Karpas-422 (cell line): ENCODE measurements at places on chromosomes 16 and 17. TPM values are rescaled to one million over a fixed set of nuclear protein-coding genes. Genes with fewer than 3 reads are reported as not detected.

CTRB1 gene
- total RNA-seq, result not detected in 2 replicates

DNA sequence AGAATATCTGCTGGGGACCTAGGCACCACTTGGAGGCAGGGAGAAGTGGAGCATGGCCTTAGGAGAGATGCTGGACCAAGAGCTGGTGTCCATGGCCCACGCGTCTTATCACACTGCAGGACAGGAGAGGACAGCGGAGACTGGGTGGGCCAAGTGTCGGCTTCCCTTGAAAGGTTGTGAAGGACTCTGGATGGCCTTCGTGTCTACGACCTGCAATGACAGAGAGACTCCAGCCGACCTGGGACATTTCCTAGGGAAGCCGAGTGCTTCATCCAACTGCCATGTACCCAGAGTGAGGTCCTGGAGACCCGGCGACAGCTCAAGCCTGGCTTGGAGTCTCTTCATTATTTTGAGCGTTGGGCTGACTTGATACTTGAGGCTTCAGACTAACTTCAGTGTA is 20.5 kb downstream of the C1QTNF1 start:
- DNase-seq, result no peak
- H3K4me3 ChIP-seq, result no peak overlapping the region
- no peak overlapping the region for H3K27ac ChIP-seq
- H3K36me3 ChIP-seq, result no peaks in the 10 kb centered on the region
- H3K27me3 ChIP-seq, result no peaks in the 10 kb centered on the region

GRCh38 chr16:69613378-69614154 is 47.8 kb downstream of the NFAT5 start:
- H3K36me3 ChIP-seq, result no peaks in the 10 kb centered on the region
- H3K4me3 ChIP-seq, result no peak overlapping the region
- H3K4me1 ChIP-seq, result peaks cover 47% of the 10 kb centered on the region
- no peaks in the 10 kb centered on the region for H3K27me3 ChIP-seq
- H3K27ac ChIP-seq, result peak overlapping the region; percentile 83
- peak; percentile 78 for DNase-seq

CXCL16 gene
- 1.3 and 2.2 TPM in 2 replicates for total RNA-seq

- H3K4me3 ChIP-seq, result no peak overlapping the region
- H3K36me3 ChIP-seq, result no peaks in the 10 kb centered on the region
- no peaks in the 10 kb centered on the region for H3K27me3 ChIP-seq
- H3K4me1 ChIP-seq, result no peaks in the 10 kb centered on the region
Observed at GRCh38 chr17:79290726-79291125, 216.1 kb downstream of the ENGASE start.

- no peaks in the 10 kb centered on the region for H3K36me3 ChIP-seq
- H3K4me3 ChIP-seq, result no peak overlapping the region
- no peak overlapping the region for H3K27ac ChIP-seq
- peak; percentile 61 for DNase-seq
- H3K27me3 ChIP-seq, result no peaks in the 10 kb centered on the region
Observed at GRCh38 chr17:38560503-38561318, 45.0 kb downstream of the SRCIN1 start.

DNA sequence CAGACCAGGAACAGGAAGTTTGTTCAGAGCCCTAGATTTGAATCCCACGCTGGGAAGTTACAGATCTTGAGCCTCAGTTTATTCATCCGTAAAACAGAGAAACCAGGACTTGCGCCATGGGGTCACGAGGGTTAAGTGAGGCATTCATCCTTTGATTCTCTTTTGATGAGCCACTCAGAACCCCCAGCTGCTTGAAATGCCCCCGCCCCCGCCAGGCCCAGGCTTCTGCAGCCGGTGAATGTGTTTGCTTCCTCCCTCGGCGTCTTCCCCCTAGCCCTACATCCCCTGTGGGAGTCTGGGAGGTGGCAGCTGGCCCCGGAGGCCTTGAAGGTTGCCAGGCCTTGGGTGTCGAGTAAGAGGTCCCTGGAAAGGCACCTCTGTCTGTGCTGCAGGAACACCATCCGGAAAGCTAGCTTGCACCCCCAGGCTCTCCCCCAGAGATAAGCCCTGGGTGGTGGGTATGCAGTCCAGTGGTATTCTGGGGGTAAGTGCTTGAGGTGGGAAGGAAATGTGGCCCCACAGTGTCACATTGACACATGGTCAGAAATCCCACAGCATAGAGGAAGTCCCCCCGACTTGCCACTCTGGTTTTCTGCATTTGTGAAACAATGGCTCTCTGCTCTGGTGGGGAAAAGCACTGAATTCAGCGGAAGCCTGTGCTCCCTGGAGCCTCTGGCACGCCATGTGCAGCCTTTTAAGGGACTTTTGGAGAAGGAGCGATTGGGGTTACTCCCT is 14.9 kb downstream of the IRF8 start:
- no peak overlapping the region for H3K4me3 ChIP-seq
- H3K4me1 ChIP-seq, result peaks cover 78% of the 10 kb centered on the region
- H3K27me3 ChIP-seq, result no peaks in the 10 kb centered on the region
- peak overlapping the region; percentile 99 for H3K27ac ChIP-seq

GRCh38 chr16:2467528-2468232 is 3.4 kb upstream of the NTN3 start:
- no peaks in the 10 kb centered on the region for H3K27me3 ChIP-seq
- H3K27ac ChIP-seq, result peak overlapping the region; percentile 94
- peak overlapping the region; percentile 67 for H3K4me3 ChIP-seq
- H3K36me3 ChIP-seq, result no peaks in the 10 kb centered on the region
- H3K4me1 ChIP-seq, result peaks cover 61% of the 10 kb centered on the region

- H3K27me3 ChIP-seq, result no peaks in the 10 kb centered on the region
- no peaks in the 10 kb centered on the region for H3K4me1 ChIP-seq
- no peak overlapping the region for H3K4me3 ChIP-seq
- H3K27ac ChIP-seq, result no peak overlapping the region
- H3K36me3 ChIP-seq, result no peaks in the 10 kb centered on the region
Observed at GRCh38 chr16:2040041-2040786, 7.4 kb downstream of the NTHL1 start.

TP53TG3B gene
- not detected in 2 replicates for total RNA-seq

- no peak overlapping the region for H3K4me3 ChIP-seq
- H3K4me1 ChIP-seq, result peaks cover 2% of the 10 kb centered on the region
- DNase-seq, result no peak
- H3K27me3 ChIP-seq, result no peaks in the 10 kb centered on the region
Observed at GRCh38 chr16:57469046-57469445, 6.6 kb downstream of the POLR2C start.

GRCh38 chr16:22932032-22932771 is 118.2 kb downstream of the HS3ST2 start:
- peaks cover 7% of the 10 kb centered on the region for H3K4me1 ChIP-seq
- H3K4me3 ChIP-seq, result no peak overlapping the region
- no peaks in the 10 kb centered on the region for H3K27me3 ChIP-seq
- DNase-seq, result no peak
- H3K36me3 ChIP-seq, result no peaks in the 10 kb centered on the region

PDXDC1 gene
- total RNA-seq, result 58.4 and 77.6 TPM in 2 replicates

DNA sequence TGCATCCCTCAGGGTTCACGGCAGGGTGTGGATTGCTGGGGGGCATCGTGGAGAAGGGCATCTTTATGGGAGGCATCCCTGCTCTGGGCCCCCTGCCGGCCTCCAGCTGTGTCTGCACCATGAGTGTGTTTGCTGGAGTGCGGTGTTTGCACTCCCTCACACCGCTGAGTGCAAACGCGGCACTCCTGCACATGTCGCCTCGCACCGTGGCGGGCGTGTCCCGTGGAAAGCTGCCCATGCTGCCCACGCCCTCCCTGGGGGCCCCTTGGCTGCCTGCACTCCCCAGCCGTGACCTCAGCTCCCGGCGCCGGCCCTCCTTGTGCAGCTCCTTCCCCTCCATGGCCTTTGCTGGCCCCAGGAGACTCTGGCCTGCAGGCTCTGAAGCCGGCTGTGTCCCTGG is 74.6 kb upstream of the ZNF750 start:
- H3K4me3 ChIP-seq, result no peak overlapping the region
- peak; percentile 49 for DNase-seq
- H3K4me1 ChIP-seq, result no peaks in the 10 kb centered on the region
- no peaks in the 10 kb centered on the region; the same call in 1 of the 2 replicates for H3K36me3 ChIP-seq
- H3K27ac ChIP-seq, result no peak overlapping the region

DNA sequence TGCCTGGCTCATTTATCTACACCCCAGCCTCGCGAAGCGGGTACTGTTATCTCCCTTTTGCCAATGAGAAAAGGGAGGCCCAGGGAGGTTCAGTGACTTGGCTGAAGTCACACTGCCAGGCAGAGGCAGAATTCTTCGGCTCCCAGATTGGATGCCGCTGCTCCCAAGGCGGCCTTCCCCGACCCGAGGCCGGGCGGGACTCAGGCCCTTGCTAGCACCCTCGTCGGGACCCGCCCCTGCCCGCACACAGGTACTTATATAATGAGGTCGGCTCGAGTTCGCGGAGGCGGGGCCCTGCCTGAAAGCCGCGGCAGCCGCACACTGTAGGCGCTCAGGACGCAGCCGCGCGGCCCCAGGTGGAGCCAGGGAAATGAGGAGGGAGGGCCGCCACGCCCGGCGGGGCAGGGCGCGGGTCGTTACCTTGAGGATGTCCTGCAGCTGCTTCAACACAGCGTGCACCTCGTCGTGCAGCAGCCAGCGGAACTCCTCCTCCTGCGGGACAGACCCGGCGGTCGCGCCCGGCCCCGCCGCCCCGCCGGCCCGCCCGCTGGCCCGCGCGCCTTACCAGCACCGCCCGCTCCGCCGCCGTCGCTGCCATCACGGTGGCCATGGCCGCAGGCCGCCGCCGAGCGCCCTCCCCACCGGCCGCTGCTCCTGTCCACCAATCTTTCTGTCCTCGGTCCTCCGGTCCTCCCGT is at the start of gene ROGDI:
Gene ROGDI, minus strand, starts transcription at position 672 of the 697 bp plus-strand sequence. Its CDS starts 62 bp downstream, at position 610.
- peak; percentile 97 for DNase-seq
- H3K36me3 ChIP-seq, result peaks cover under 1% of the 10 kb centered on the region; the same call in 1 of the 2 replicates
- H3K4me1 ChIP-seq, result peaks cover 48% of the 10 kb centered on the region
- peak within 1 kb of the TSS; percentile 90 for H3K4me3 ChIP-seq
- H3K27ac ChIP-seq, result peak within 1 kb of the TSS; percentile 87

DNA sequence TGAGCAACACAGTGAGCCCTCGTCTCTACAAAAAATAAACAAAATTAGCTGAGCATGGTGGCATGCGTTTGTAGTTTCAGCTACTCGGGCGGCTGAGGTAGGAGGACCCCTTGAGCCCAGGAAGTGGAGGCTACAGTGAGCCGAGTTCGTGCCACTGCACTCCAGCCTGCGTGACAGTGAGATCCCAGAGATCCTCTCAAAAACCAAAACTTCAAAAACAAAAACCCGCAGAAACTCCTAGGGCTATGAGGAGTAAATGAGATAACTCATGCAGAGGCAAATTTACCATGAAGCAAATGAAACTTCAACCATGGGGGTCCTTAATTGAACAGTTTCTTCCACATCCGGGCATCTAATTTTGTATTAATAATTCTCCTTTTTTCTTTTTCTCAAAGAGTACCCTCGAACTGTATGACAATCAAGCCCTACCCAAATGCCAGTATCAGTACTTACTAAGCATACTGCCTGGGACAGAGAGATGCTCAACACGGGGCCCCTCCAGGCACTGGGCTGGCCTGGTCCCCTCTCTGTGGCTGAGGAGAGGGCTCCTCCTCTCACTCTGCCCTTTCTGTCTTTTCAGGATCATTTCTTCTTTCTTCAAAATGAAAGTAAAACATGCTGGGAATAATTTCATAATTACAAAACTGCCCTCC is 789 bp upstream of the PIPOX start:
- no peaks in the 10 kb centered on the region for H3K27me3 ChIP-seq
- no peaks in the 10 kb centered on the region for H3K36me3 ChIP-seq
- H3K27ac ChIP-seq, result no peak overlapping the region
- peaks cover 21% of the 10 kb centered on the region for H3K4me1 ChIP-seq
- no peak for DNase-seq

GRCh38 chr17:3867606-3868005 is 21.6 kb upstream of the NCBP3 start:
- DNase-seq, result no peak
- no peaks in the 10 kb centered on the region for H3K27me3 ChIP-seq
- H3K36me3 ChIP-seq, result no peaks in the 10 kb centered on the region
- no peak overlapping the region for H3K4me3 ChIP-seq
- no peak overlapping the region for H3K27ac ChIP-seq
- peaks cover 12% of the 10 kb centered on the region for H3K4me1 ChIP-seq

- H3K27ac ChIP-seq, result no peak overlapping the region
- H3K36me3 ChIP-seq, result no peaks in the 10 kb centered on the region
- no peak overlapping the region for H3K4me3 ChIP-seq
- H3K27me3 ChIP-seq, result no peaks in the 10 kb centered on the region
Observed at GRCh38 chr17:3794557-3795389, 6.2 kb downstream of the ITGAE start.

- H3K4me3 ChIP-seq, result no peak overlapping the region
- DNase-seq, result no peak
- H3K4me1 ChIP-seq, result no peaks in the 10 kb centered on the region
- no peaks in the 10 kb centered on the region for H3K36me3 ChIP-seq
- H3K27me3 ChIP-seq, result no peaks in the 10 kb centered on the region
Observed at GRCh38 chr17:66123163-66123562, 68.8 kb downstream of the CEP112 start.

DNA sequence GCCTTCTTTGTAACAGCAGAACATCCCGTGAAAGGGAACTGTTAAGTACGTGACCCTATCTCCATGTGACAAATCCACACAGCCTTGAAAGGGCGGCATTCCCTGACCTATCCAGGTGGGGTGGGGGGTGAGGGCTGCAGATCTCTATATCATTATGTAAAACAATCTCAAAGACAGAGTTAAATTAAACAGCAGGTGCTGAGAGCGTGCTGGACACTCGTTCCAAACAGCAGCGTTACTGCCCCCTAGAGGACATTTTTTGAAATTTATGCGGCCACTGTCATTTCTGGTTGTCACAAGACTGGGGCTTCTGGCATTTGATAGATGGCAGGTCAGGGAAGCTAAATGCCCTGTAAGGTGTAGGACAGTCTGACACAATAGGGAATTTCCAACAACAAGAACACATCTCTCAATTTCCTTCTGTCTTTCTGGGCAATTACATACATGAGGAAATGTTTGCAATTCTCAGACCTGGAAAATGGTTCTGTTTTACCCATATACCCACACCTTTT is 6.7 kb upstream of the SLC25A39 start:
- H3K27ac ChIP-seq, result no peak overlapping the region
- DNase-seq, result peak; percentile 93
- H3K4me3 ChIP-seq, result no peak overlapping the region
- no peaks in the 10 kb centered on the region for H3K36me3 ChIP-seq
- H3K4me1 ChIP-seq, result peaks cover 41% of the 10 kb centered on the region
- H3K27me3 ChIP-seq, result no peaks in the 10 kb centered on the region

DNA sequence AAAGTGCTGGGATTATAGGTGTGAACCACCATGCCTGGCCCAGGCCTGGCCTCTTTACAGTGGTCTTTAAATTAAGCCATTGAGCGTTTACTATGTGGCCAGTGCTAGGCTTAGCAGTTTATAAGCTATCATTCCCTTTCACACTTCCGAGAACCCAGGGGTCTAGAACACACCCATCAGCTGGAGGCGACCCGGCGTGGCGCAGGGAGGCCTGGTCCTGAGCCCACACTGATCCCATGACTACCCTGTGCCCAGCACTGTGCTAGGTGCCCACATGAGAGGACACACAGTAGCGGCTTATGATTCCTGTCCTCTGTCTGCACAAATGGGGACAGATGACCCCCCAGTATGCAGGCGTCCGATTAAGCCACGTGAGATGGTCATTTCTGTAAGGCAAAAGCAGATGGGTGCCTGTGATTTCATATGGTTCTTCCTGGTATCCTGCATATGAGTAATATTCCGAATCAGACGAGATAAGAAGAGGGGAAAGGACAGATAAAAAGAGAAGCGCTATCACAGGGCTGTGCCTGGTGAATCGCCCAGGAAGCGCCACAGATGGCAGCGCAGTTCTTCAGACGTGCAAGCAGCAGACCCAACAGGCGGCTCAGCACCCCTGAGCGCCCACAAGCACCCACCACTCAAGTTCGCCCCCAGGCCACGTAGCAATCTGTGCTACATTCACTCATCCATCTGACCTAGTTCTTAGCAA is 5.3 kb downstream of the OSGIN1 start:
- H3K4me1 ChIP-seq, result peaks cover 2% of the 10 kb centered on the region
- no peak overlapping the region for H3K4me3 ChIP-seq
- no peaks in the 10 kb centered on the region for H3K36me3 ChIP-seq
